ENCODE measurements at places on chromosomes 5 and 9. TPM values are rescaled to one million over a fixed set of nuclear protein-coding genes. Genes with fewer than 3 reads are reported as not detected.

DNA sequence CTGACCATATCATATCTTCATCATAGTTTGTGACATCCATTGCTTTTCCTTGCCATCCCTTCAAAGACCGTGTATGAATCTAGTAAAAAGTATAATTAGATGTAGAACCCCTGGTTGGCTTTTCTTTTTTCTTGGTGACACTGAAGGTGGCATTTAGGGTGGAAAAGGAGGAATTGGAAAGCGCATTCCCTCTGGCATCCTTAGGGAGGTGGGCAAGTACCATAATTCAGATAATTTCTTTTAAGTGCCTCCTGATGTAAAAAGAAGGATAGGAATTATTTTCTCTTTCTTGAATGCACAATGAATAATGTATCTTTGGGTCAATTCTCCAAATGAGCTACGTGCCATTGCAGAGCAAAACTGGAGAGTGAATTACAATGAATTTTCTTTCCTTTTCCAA is 73.2 kb upstream of the SMARCA2 start:
- no peak for DNase-seq

DNA sequence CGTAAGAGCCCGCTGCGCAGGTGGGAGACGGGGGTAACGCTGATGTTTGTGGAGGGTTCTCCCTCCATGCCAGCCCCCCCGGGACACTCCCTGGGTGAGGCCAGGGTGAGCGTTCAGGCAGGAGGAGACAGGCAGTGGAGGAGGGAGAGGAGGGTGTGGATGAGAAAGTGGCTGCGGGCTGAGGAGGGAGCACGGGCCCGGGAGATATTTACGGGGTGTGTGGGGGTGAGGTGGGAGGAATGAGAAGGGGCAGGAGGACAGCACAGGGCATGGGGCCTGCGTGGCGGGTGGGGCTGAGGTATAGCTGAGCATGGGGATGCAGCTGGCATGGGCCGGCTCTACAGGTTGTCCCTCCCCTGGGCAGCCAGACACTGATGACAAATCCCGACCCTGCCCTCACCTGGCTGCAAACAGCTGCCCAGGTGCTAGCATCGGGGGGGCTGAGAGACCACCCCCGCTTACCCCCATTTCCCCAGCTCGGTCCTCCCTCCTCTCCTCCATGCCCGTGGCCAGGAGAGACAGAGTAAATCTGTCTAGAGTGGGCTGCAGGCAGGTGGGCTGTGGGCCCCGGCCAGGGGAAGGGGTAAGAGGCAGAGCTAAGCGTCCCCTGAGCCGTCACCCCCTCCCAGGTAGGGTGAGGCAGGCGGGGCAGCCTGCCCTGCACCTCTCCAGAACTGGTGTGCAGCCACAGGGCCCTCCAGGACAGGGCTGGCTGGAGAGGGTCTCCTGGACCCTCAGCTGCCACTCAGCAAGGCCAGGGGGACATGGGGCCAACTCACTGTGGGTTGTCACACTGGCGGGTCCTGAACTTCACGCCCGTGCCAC is 79.2 kb downstream of the ZNF354C start:
- DNase-seq: no peak

- no peak for DNase-seq
These were observed 121.8 kb upstream of the CNTLN start for GRCh38 chr9:17013010-17013409.

DNA sequence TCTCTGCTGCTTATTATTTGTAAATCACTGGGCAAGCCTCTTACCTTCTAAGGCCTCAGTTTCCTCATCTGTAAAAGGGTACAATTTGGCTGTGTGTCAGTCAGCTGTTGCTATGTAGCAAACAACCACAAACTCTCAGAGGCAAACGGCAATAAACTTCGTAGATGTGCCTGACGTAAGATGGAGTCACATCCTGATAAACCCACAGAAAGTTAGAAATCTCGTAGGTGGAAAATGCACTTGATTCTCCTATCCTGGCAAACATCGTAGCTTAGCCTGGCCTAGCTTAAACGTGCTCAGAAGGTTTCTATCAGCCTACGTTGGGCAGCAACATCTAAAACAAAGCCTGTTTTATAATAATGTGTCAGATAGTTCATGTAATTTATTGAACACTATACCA is 35.0 kb upstream of the UNC5A start:
- DNase-seq: no peak

- DNase-seq: peak; percentile 35
These were observed 451.4 kb downstream of the KDM4C start for GRCh38 chr9:7209016-7209715.

Gene CDC20B
- total RNA-seq: 5.7 TPM

Data from lung (tissue), 17 donors.